ENCODE measurements at places on chromosomes 12 and 14.
A peak's percentile ranks its signal among the peaks of the same experiment; 100 is the strongest.

DNA sequence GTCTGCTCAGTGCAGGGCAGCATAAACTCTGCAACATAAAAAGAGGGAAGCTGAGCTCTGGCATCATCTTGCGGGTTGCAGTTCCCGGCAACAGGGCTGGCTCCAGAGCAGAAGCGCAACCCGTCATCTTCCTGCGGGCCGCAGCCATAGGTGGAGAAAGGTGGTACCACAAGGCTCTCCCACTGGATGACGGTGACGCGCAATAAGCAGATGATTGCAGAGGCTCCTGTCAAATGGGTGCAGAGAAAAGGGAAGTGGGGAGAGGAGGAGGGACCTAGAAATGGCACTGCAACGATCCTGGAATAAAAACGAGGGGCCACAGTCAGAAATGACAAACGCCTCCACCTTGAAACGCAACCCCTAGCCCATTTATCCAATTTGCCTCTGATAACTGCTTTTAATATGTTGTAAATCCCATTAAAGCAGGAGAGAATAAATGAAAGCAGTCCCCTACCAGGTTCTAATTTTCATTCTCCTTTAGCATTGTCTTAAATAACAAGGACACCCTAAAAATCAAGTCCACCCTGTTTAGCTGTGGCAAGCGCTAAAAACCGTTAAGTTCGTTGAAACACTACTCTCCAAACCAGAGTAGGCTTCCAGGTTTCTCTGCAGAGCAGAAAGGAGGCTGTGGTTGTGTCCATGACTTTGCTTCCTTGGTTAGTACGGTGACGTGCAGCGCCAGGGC lies 30.9 kb upstream of the TUBA1C start:
- no peak for DNase-seq

DNA sequence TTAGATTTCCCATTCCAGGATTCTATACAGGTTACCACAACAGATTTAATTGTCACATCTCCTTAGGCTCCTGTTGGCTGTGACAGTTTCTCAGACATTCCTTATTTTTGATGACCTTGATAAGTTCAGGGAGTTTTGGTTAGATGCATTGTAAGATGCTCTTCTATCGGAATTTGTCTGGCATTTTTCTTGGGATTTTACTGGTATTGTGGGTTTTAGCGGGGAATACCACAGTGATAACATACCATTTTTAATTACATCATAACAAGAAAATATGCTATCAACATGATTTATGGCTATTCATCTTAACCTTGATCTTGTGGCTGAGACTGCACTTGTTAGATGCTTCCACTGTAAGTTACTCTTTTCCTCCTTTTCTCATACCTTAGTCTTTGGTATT lies 217.5 kb upstream of the PPFIA2 start:
- DNase-seq = no peak

DNA sequence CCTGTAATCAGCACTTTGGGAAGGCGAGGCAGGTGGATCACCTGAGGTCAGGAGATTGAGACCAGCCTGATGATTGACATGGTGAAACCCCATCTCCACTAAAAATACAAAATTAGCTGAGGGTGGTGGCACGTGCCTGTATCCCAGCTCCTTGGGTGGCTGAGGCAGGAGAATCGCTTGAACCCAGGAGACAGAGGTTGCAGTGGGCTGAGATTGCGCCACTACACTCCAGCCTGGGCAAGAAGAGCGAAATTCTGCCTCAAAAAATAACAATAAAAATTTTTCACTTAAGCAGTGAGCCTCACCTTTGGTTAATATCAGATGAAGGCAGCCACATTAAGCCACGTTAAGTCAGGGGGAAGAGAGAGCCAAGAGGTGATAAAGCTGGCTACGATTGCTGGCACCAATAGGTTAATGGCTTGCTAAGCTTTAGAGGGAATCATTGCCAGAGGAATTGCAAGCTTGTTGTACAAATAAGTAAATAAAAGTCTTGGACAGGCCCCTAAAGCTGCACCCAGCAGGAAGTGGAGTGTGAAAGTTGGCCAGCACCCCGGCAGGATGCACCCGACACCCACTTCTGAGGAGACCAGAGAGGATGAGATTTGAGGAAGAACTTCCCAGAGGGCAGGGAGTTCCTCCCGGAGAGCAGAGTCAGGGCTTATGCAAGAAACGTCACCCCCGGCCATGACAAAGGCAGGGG lies 41.3 kb upstream of the TESC start:
- no peak for DNase-seq

DNA sequence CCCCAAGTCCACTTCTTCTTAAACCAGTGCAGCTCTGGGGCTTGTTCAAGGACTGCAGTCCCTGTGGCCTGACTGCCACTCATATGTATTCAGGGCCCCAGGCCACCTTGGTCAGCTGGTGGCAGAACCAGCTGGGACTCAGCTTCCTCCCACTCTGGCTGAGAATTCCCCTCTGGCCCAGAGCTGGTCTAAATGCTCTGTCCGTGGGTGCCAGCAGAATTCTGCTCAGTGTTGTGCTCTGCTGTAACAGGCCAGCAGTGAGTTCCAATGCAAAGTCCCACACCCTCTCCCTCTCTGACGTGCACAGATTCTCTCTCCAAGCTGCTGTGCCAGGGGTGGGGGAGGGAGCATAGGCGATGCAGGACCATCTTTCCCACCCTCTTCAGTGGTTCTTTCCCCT lies 210.4 kb upstream of the RGS6 start:
- DNase-seq = no peak

DNA sequence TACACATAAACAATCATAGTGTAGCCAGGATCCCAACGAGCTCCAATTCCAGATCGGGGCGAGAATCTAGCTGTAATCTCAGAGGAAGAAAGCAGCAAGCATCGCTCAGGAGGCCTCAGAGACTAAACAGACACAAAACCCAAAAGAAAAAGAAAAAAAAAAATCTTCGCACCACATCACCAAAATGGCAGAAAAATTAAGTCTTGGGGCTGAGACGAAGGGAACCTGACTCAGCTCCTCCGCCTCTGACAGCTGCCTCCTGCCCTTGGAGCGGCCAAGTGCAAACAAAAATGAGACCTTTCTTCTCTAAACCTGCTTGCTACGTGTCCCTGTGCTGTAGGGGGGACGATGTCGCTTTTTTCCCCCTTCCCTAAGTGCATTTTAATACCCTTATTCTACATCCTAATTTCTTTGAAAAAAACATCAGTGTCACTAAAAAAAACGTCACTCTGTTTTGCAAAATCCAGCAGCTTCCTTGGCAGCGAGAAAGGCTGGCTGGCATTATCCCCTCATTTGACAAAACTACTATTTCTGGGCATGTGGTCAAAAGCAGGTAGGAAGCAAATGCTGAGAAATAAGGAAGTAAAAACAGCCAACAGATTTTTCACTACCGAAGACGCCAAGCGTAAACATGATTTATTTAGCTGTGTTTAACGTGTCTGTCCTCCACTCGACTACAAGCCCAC lies 30.5 kb downstream of the BCL11B start:
- DNase-seq = no peak

- DNase-seq = no peak
Measured at GRCh38 chr14:94773061-94773648, 3.2 kb upstream of the GSC start.

DNA sequence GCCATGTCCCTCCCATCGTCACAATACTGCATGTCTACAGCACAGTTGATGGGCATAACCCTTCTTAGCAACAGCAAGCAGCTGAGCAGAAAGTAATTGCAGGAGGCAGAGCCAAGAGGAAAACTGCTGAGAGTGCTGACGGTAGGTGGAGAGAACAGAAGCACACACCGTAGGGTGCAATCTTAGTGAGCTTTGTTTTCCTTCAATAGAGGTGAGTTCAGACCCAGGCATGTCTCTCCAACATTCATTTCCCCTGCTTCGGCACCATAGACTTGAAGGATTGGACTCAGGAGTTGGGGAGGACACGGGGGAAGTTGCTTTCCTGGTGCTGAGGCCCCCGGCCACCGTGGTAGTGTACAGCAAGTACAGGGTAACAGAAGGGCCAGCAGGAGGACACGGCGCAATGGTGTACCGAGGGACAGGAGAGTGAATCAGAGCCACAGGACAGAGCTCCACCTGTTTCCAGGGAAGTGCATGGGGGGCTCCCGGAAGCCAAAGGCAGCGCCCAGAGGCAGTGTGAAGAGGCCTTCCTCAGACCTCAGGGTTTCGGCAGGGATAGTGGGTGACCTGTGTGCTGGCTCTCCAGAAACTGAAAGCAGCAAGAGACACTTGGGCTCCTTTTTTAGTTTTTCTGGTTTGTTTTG lies 36.3 kb upstream of the SINHCAF start:
- DNase-seq = no peak

DNA sequence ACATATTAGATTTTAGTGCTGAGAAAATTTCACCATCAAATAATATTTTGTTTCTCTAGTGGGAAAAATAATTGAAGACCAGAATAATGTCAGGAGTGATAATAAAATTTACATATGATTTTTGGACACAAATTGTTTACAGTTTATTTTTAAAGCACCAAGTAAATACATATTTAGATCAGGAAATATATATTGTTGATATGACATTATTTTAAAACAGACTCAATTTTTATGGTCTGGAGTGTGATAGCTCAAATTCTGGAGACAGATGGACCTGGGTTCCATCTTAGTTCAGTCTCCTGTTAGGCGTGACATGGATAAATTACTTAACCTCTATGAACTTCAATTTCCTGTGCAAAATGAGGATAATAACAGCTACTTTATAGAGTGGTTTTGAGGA lies 135.4 kb downstream of the TPH2 start:
- no peak for DNase-seq

DNA sequence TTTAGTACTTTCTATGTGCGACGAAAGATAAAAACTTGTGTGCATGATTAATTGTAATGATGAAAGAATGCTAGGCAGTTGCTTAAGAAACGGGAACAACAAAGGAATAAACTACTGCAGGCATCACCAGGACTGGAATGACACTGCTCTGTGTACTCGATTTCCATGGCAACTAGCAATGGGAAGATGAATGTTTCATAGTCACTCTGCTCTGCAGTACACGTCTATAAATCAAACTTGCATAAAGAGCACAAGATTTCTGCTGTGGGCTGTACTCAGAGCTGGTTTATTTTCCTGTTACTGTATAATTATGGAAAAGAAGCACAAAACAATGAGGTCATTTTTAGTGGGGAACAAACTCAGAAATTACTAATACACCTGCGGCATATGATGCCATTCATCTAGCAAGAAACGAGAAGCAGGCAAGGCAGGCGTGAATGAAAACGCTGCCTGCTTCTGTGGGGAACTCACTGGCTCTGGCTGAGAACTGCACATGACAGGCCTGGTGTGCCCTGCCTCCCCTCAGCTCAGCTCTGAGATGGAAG lies 41.8 kb downstream of the EFCAB11 start:
- DNase-seq = peak; percentile 98

- DNase-seq = no peak
Measured at GRCh38 chr12:29759950-29760349, 23.8 kb downstream of the TMTC1 start.

DNA sequence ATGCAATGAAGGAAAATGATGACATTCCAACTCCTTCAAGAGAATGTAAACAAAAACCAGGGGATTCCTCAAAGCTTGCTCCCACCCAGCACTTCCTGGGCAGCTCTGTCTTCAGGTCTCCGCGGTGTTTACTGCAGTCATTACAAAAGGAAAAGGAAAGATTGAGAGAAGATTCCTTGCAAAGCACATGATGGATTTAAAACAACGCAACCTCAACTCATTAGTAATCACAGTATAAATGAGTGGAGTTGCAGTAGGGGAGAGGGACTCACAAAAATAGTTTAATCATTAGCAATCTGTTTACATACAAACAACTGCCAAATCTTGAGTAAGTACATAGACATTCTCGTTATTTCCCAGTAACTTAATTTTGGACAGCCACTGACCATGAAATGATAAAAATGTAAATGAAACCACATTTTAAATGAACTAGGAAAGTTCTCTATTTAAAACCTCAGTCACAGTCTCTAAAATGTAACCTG lies 49.7 kb upstream of the OVCH1 start:
- peak; percentile 82 for DNase-seq

- DNase-seq = peak; percentile 91
Measured at GRCh38 chr12:77995436-77996167, 164.9 kb downstream of the NAV3 start.

GRCh38 chr12:22821985-22822384 lies 197.0 kb downstream of the ETNK1 start:
- no peak for DNase-seq

GRCh38 chr14:21048638-21049037 lies 6.5 kb downstream of the RNASE7 start:
- no peak for DNase-seq

DNA sequence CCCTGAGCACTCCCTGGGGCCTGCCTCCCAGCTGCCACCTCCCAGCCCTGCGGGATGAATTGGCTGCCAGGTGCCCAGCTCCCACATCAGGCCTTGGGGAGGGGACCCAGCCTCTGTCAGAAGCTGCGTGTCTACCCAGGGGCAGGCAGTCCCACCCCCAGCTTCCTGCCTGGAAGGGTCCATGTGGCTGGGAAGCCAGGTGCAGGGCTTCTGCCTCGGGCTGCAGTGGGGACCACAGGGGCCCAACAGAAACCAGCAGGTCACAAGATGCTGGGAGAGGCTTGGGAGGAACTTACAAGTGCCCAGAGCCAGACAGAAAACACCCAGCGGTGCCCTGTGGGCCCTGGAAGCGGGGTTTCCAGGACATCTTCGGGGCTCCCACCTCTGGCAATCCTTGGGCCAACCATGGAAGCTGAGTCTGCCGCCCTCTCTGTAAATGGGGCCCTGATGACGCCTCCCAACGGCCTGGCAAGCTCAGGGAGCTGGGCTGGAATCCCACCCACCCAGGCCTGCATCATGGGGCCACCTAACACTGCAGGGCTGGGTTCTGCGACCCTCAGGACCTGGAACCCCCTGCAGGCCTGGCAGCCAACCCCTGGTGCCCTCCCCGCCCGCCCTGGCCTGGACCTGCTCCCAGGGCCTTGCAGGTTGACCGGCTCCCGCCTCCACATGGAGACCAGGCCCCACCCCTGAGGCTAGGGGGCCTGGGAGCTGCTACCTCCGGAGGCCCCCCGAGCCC lies 36.6 kb downstream of the CCNK start:
- DNase-seq = no peak

- DNase-seq = no peak
Measured at GRCh38 chr12:49664167-49664566, 40.8 kb downstream of the PRPF40B start.

DNA sequence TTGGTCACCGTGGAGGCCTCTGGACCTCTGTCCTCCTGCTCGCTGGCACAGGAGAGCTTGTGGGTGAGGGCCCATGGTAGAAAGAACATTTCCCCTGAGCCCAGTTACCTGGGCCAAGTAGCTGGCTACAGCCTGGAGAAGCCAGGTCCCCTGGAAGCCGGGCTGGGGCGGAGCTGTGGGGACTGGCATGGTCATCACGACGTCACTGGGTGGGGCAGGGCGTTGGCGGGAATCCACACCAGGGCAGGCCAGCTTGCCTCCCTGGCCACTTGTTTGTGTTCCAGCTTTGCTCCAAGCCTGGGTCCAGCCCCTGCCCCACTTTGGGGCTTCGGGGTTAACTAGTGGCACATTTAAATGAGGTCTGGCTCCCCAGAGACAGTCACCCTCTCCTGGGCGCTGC lies 35.0 kb upstream of the SLC24A4 start:
- DNase-seq = no peak

- DNase-seq = no peak
Measured at GRCh38 chr14:94451091-94451771, 1.4 kb downstream of the SERPINA11 start.

Measured in fibroblast of mammary gland (primary cell).